Transverse colon (tissue), 4 donors: ENCODE measurements at places on chromosomes 5 and 9. TPM values are rescaled to one million over a fixed set of nuclear protein-coding genes. Genes with fewer than 3 reads are reported as not detected.

HTR1A gene
- not detected for total RNA-seq

GRCh38 chr9:115964710-115965347 lies 188.8 kb upstream of the PAPPA start:
- no peak for DNase-seq

DNA sequence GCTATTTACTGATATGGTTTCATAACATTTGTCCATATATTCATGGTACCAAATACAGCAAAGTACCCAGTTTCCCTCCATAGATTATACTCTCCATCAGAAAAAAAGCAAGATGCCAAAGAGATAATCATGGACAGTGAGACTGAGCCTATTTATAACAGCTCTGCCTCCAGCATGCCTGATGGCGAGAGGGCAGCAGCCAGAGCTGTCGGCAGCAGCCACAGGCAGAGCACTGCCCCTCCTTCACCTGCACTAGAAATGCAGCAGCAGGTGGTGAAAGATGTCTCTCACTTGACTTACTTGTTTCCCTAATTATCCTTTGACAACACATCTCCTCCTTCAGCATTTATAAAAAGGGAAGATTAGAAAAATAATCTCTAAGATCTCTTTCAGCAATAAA lies 32.4 kb downstream of the CTNNAL1 start:
- no peak for DNase-seq

DNA sequence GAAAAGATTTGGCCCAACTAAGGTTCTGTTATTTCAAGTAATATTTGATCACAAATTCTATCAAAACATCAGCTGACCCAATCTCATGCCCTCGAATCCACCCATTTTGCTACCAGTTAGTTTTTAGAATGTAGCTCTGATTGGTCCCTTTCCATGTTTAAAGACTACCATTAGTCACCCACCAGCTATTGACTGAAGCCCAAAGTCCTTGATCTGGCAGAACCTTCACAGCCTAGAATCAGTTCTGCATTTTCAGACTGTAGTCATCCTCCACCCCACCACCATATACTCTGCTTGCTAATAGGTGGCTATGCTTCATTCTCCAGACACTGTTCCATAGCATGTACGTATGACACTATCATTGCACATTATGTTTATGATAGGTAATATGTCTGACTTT lies 182.2 kb upstream of the TARS1 start:
- DNase-seq: no peak

GRCh38 chr9:70392189-70392588 lies 22.3 kb downstream of the KLF9 start:
- no peak for DNase-seq
